ENCODE measurements at places on chromosomes 16 and 17.

- DNase-seq, result no peak
Measured at GRCh38 chr17:67559381-67559966, 158.3 kb upstream of the NOL11 start.

- peak; percentile 99 for DNase-seq
Measured at GRCh38 chr16:25106567-25107465, 4.7 kb upstream of the LCMT1 start.

DNA sequence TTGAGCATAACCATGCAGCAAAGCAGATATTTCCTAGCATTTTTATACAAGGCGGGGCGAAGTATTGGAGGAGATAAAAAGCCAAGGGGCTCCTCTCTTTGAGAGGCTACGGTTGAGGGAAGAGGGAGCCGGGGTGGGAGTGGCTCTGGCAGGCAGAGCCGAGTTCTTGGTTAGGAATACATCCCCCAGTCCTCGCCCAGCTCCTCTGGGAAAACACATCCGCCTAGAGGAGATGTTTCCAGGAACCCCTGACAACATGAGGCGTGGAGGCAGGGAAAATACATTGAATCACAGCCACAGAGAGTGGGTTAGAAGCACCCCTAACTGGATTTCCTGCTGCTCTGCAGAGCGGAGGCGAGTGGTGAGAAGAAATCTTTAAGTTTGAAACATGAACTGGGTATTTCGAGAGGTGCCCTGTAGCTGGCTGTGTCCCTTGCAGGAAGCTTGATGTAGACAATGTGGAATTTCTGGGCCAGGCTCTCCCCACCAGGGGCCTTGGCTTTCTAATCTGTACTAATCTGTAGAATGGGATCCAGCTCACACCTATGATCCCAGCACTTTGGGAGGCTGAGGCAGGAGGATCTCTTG is 27.3 kb downstream of the TTYH2 start:
- DNase-seq, result no peak

- no peak for DNase-seq
Measured at GRCh38 chr17:34206569-34206968, 48.5 kb upstream of the CCL2 start.

- DNase-seq, result no peak
Measured at GRCh38 chr17:68455901-68456338, 1.4 kb downstream of the WIPI1 start.

DNA sequence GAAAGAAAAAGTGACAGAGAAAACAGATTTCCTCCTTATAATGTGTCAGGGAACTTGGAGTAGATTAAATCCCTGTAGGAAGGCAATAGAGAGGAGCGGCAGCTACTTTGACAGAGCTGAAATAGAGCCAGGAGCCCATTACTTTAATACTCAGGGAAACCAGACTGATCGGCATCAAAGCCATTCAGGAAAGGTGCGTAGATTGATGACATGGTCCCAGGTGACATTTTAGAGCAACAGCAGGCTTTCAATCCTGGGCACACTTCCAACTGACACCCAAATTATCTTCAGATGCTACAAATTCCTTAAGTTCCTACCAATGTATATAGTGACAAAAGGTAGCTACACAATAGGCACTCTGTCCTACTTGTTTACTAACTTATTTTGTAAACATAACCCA is 821.5 kb downstream of the CDH8 start:
- DNase-seq, result no peak

- DNase-seq, result no peak
Measured at GRCh38 chr16:64540434-64540833, 581.4 kb downstream of the CDH11 start.

GRCh38 chr17:78780335-78780734 is 1.7 kb downstream of the CYTH1 start:
- DNase-seq, result no peak

- no peak for DNase-seq
Measured at GRCh38 chr16:88049561-88050545, 98.6 kb downstream of the BANP start.

GRCh38 chr17:38572669-38573365 is 32.9 kb downstream of the SRCIN1 start:
- DNase-seq, result no peak

GRCh38 chr17:80992077-80992947 is 671 bp downstream of the CHMP6 start:
- no peak for DNase-seq

DNA sequence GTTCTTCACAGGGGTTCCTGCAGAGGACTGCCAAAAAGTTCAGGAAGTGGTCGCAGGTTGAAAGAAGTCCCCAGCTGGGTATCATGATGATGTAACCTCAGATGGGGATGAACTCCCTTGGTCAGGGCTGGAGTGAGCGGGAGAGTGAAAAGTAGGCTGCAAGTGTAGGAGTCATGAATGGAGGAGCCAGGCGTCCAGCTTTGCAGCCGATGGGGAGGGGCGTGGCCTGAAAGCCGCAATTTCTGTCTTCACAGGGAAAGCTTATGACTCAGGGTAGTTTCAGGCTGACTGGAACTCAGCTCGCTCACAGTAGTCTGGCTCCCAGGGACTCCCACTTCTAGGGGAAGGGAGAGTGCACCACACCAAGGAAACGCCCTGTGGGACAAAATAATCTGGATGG is 70.0 kb upstream of the HS3ST3A1 start:
- DNase-seq, result no peak

DNA sequence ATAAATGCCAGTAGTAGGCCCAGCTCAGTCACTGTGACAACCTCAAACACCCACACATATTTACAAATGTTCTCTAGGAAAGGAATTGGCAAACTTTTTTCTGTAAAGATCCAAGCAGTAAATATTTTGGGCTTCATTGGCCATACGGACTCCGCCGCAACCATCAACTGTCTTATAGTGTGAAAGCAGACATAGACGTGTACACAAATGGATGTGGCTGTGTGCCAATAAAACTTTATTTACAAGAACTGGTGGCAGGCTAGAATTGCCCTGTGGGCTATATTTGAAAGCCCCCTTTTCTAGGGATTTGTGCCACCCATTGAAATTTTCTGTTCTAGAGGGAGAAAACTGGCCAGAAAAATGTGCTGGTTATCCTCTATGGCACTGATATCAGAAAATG is 683.8 kb upstream of the EEF2KMT start:
- no peak for DNase-seq

DNA sequence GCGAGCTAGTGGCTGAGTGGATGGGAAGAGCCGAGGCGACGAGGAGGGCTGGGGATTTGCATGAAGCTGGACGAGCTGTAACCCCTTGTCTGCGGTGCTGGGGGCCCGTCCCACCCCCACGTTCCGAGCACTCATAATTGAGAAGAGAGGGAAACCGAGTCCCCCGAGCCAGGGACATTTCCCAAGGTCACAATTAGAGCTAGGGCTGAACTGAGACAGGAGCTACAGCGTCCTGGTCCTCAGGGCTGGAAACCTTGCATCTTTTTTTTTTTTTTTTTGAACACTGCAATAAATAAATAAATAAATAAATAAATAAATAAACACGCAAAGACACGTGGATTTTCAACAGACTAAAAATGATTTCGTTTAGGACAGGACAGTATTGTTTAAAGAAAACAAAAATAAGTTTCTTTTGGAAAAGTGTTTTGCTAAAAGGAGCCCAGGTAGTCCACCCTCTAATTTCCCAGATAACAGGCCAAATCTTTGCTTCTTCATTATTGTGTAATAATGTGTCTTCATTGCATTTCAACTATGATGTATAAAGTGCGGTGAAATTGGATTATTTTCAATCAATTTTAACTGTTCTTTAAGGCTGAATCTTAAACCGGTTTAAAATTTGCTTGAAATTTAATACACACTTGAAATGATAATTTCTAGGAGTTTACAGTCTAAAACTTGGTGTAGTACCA is 992 bp downstream of the GDPD1 start:
- DNase-seq, result no peak

DNA sequence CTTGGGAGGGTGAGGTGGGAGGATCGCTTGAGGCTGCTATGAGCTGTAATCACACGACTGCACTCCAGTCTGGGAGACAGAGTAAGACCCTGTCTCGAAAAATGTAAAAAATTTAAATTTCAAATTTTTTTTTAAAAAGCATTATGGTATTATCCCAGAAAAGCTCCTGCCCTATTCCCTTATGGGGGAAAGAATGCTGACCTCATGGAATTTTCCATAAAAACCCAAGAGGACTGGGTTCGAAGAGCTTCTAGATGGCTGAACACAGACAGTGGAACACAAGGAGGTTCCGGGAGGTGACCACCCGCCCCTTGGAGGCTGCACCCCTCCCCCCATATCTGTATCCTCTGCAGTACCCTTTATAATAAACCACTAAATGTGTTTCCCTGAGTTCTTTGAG is 4.0 kb downstream of the EIF4A3 start:
- no peak for DNase-seq

- DNase-seq, result no peak
Measured at GRCh38 chr16:47925811-47926460, 229.9 kb downstream of the ABCC12 start.

DNA sequence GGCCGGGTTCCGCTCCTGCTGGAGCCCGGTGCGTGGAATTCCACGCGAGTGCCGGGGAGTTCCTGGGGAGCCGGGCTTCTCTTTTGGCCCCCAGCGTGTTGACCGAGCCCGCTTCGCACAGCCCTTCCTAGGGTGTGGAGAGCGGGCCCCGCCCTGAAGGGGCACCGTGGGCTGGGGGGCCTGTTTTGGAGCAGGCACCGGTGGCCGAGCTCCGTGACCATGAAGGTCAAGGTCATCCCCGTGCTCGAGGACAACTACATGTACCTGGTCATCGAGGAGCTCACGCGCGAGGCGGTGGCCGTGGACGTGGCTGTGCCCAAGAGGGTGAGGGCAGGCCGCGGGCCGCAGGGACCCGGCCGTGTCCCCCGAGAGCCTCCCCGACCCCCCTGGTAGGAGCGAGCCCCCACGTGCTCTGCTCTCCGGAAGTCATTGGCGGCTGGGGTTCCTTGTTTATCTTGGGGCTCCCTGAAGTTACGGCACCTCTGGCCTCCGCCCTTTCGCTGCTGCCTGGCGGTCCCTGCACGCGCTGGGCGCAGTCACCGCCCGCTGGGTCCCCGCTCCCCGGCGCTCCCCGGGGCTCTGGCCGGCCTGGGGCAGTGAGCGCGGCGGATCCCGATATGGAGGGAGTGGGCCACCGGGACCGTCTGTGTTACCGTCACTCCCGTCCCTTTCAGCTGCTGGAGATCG is 528 bp downstream of the HAGHL start:
- DNase-seq, result no peak

GRCh38 chr17:75271233-75271954 is 363 bp upstream of the MIF4GD start:
- peak; percentile 83 for DNase-seq

- DNase-seq, result no peak
Measured at GRCh38 chr16:23771027-23771426, 16.2 kb downstream of the CHP2 start.

Measured in left lobe of liver (tissue), 2 donors.